ENCODE measurements at places on chromosomes 4 and X.

DNA sequence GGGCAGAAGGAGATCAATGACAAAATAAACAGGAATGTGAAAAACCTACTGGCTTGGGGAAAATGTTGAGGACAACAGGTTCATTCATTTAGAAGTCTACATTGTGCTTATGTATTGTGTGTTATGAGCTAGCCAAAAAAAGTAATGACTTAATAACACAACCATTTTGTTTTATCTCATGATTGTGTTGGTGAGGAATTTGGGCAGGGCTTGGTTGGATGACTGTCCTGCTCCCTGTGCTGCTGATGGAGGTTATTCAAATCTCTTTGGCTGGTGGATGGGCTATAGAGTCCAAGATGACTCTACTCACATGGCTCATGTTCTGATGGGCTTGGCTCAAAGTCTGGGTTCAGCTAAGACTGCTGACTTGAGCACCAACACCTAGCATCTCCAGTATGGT lies 116.3 kb downstream of the HS3ST1 start:
- DNase-seq: no peak

GRCh38 chrX:41152221-41152620 lies 67.0 kb downstream of the USP9X start:
- DNase-seq: no peak

DNA sequence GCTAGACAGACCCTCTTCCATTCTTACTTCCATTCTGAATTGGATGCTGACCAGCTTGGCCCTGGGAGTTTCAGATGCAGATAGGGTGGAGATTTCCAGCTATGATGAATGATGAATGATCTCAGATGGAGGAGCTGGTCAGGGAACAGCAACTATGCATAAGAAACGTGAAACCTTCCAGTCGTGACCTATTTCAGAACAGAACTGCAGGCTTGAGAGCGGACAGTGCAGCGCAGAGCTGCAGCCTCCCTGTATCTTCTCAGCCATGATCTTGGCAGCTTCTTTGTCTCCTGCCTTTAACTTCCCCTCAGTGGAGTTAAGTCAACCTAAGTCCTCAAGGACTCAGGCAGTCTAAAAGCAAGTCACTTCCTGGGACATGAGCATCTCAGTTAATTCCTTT lies 43.3 kb upstream of the HAND2 start:
- no peak for DNase-seq

DNA sequence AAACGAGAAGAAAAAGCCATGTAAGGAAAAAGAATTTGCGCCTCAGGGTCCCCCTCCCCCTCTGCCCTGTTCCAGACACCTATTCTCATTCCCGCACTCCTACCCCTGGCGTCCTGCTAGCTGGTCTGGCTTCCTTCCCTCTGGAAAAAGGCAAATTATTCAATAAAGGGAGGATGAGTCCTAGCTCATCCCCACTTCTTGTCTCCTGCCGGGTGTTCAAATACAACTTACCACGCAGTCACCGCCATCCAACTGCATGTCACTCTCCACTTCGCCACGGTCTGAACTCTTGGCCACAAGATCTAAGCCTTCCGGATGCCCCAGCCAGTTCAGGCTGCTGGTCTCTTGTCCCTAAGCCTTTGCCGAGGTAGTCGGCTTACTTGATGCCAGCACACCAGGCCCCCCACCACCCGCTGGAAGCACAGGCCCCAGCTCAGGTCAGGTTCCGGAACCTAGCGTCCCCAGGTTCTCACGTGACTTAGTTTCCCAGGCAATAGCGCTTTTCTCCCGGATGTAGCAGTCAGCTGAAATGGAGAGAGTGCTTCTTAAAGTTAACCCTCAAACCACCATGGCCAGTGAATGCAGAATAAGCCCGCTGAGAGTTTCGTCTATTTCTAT lies 209.6 kb upstream of the SPIN4 start:
- peak; percentile 62 for DNase-seq

DNA sequence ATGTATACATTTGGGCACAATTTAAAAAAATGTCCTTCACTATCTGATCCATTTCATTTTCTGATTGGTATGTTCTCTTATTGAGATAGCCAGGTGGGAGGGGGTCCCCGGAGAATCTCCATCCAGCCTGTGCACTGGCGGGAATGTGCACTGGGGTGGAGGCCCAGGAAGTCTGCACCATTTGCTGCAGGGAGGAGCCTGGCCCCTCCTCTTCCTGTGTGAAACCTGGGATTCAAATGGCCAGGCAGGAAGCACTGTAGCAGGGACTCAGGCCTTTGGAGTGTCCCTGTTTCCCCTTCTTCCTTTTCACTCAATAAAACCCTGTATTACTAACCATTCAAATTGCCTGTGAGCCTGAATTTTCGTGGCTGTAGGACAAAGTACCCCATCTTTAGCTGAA lies 44.3 kb downstream of the GPRIN3 start:
- DNase-seq: no peak

DNA sequence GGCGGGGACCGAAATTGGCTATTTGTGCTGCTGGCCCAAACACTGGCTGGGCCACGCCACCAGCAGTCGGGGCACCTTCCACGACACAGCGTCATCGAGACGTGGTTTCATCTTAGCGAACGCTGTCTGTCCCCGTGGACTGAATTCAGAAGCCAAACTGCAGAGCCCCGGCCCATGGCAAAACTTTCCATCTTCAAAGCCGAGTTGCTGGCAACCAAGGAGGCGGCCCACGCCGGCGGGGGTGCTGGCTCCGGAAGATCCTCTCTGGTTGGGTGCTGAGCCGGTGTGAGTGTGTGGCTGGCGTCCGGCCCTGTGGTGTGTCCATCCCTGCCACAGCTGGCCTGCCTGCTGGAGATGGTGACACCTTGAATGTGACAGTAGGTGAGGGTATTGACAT lies 96.6 kb upstream of the ADRA2C start:
- no peak for DNase-seq

DNA sequence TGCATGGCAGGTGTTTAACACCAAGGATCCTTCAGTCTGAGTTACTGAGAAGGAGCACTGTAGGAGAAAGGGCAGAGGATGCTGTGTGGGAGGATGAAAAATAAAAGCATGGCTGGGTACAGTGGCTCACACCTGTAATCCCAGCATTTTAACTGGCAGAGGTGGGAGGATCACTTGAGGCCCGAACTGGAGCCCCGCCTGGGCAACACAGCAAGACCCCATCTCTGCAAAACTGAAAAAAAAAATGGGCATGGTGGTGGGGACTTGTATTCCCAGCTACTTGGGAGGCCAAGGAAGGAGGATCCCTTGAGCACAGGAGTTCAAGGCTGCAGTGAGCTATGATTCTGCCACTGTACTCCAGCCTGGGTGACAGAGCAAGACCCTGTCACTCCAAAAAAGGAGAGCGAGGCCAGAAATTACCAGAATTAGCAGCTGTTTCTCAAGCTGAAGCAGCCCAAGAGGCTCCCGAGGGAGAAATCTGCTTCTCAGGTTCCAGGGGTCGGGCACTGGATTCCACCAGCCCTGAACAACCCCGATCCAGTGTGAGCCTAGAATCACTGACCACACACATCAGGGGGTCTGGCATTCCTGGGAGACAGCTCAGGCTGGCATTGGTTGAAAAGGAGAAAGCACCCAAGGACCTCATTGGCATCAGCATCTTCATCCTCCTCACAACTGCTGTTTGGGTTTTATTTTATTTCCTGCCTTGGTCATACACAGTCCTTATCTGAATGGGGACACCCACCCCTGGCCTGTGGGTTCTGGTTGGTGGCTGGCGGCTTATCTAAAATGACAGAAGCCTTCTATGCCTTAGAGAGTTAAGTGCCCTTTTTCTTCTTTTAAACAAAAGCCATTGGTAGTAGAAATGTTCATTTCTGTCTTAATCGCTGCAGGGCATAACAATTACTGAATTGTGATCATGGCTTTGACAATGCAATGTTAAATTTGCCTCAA lies 66.3 kb upstream of the TRIM2 start:
- DNase-seq: no peak

Measured in urinary bladder (tissue), 4 donors.